Urothelium cell line (cell line): ENCODE measurements at places on chromosomes 13 and 19.

DNA sequence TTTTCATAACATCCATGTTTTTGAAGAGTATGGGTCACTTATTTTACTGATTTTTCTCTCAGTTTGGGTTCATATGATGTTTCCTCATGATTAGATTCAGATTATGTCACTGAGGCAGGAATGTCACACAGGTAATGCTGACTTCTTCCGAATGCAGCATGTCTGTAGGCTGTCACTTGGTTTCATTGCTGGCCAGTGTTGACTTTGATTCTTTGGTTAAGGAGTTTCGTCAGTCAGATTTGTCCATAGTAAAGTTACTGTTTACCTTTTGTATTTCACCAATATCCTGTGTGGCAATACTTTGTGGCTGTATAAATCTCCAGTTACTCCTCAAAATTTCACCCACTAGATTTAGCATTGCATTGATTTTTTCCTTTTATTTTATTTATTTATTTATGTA, 105.6 kb downstream of the MRPL57 start:
- DNase-seq = no peak

DNA sequence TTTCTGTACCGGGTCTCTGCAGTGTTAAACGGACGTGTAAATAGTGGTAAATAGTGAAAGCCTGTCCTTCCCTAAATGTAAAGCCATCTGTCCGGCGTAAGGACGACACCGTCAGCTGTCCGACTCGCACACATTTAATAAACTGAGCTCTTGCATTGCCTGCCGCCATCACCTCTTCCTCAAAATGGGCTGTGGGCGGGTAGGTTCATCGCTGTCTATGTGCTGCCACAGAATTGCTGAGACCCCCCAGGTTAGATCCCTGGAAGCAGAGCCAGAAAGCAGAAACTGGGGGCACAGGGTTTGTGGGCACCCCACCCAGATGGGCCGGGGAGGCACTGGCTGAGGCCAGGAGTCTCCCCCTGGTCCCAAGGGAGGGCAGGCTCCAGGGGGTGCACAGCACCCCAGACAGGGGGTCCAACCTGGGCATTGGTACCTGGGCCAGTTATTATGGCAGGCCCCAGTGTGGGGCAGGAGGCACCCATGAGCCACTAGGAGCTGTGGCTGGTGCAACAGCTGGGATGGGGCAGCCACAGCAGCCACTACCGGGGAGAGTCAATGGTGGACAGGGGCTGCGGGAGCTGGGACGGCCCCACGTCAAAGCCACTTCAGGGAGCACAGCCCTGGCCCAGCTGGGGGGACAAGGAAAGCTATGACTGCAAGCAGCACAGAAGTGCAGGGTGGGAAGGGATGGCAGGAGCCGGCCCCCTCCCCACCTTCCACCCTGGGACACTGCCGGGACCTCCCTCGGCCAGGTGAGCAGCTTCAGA, 5.7 kb downstream of the C19orf25 start:
- no peak for DNase-seq

GRCh38 chr19:6876748-6877147, 10.6 kb upstream of the ADGRE1 start:
- no peak for DNase-seq

DNA sequence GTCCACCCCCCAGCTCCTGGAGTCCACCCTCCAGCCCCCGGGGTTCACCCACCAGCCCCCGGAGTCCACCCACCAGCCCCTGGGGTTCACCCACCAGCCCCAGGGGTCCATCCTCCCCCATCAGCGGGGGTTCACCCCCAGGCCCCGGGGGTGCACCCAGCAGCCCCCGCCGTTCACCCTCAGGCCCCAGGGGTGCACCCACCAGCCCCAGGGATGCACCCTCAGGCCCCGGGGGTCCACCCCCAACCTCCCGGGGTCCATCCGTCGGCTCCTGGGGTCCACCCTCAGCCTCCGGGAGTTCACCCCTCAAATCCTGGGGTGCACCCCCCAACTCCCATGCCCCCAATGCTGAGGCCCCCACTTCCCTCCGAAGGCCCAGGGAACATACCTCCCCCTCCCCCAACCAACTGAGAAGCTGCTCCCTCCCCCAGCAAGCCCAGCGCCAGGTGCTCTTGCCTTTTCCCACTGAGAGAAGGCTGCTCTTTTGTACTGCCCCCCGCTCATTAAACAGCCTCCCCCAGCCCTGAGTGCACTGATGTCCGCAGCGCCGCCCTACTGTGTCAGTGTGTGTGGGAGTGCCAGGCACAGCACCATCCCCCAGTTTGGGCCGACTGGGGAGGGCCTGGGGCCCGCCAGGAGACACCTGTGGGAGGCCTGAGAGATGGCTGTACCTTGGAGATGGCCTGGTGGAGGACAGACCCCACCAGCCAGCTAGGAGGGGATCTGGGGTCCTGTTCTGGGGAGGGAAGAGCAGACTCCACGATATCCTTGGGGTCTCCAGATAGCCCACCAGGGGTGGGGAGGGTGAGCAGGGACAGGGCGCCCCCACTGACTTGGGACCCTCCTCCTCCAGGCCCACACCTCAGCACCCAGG, 750 bp upstream of the AMH start:
- no peak for DNase-seq

DNA sequence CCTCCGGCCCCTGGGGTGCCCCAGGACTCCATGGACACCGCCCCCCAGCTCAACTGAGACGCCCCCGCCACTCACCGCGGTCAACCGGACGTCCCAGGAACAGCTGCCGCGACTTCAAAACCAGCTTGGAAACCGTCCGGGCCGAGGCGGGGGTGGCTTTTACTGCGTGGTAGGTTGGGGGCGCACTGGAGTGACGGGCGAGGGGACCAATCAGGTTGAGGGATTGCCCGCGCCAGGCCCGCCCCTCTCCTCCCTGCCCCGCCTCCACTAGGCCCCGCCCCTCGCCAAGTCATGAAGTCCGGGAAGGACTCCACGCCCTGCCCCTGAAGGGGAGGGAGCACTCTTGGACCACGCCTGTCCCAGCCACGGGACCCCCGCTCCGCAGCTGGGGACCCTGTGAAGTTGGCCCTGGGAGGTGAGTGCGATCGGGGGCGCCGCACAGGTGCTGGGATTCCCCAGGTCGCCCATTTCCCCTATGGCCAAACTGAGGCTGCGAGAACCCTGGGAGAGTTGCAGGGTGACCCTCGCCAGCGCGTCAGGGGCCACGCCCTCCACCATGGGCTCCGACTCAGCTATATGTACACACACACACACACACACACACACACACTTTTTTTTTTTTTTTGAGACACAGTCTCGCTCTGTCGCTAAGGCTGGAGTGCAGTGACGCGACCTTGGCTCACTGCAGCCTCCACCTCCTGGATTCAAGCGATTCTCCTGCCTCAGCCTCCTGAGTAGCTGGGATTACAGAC, at the start of gene PLIN3:
Gene PLIN3, minus strand, starts transcription at position 134 of the 752 bp plus-strand sequence. CDS start 6,273 bp downstream, outside the sequence.
- peak; percentile 96 for DNase-seq

GRCh38 chr19:35757231-35757748, 461 bp upstream of the HSPB6 start:
- peak; percentile 44 for DNase-seq

GRCh38 chr13:108419768-108420167, 150.2 kb downstream of the TNFSF13B start:
- DNase-seq = no peak

DNA sequence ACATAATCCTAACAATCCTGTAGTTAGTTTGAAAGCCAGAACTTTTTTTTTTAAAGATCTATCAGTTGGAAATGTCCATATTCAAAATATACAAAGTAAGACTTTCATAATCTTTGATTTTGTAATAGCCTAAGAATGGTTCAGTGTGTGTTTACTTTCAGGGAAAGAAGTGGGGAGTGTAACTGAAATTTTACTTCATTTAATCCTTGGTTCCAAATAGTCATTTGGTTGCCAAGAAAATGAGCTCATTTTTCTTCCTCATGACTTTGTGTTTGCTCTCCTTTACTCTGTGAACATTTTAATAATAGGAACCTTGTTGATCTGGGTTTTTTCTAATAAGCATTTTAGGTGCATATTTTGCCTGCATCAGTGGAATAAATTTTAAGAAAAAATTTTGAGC, 278.8 kb downstream of the SLITRK6 start:
- DNase-seq = no peak

GRCh38 chr19:6773323-6773931, 919 bp downstream of the VAV1 start:
- no peak for DNase-seq

GRCh38 chr13:74741732-74742131, 607.5 kb upstream of the KLF12 start:
- DNase-seq = no peak

GRCh38 chr19:16455489-16455888, 16.3 kb downstream of the EPS15L1 start:
- no peak for DNase-seq

GRCh38 chr19:3045885-3046697, 16.2 kb downstream of the TLE5 start:
- no peak for DNase-seq
